ENCODE measurements at places on chromosomes 7 and 10. TPM values are rescaled to one million over a fixed set of nuclear protein-coding genes. Genes with fewer than 3 reads are reported as not detected.

DNA sequence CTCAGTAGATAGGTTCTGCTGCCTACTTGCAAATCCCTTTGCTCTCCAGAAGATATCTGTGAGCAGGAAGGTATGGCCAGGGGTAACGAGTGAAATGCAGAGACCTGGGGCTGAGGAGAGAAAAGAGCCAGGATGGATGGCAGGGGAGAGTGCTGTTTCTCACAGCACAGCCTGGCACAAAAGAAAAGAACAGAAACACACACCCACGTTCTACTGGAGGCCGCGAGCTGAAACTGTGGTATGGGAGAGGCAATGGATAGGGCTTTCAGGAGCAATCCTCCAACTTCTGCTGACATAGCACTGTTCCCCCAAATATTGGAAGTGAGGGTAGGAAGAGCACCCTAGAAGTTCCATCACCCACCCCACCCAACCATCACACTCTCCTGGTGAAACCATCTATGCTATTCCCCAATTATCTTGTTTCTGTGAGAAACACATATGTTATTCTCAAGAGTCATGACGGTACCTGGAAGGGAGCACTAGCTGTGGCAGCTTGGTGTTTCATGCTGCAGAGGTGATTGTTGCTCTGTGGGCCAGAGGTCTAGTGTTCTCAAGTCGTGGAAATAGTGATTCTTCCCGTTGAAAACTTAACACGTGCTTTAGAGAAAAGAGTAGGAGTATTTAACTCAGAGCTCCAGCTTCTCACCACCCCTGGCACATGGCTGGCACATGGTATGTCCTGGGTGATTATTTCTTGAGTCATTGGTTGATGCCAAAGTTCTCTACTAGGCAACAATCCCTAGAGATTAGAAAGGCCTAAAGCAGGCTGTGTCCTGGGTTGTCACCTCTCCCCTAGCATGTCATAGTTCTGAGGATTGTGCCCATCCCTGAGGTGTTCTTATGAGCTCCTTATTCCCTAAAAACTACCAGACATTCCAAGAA is 198.3 kb downstream of the PLXNA4 start:
- no peaks in the 10 kb centered on the region for H3K36me3 ChIP-seq
- H3K27me3 ChIP-seq: no peaks in the 10 kb centered on the region
- no peak overlapping the region for H3K27ac ChIP-seq
- no peak overlapping the region for H3K4me3 ChIP-seq
- peaks cover 11% of the 10 kb centered on the region for H3K4me1 ChIP-seq

- peak; percentile 23 for DNase-seq
- H3K4me1 ChIP-seq: peaks cover 38% of the 10 kb centered on the region
- H3K4me3 ChIP-seq: no peak overlapping the region
- no peak overlapping the region for H3K27ac ChIP-seq
- H3K27me3 ChIP-seq: no peaks in the 10 kb centered on the region
Measured at GRCh38 chr7:46930366-46930765, 651.5 kb downstream of the TNS3 start.

- no peak for DNase-seq
- no peaks in the 10 kb centered on the region for H3K36me3 ChIP-seq
- H3K4me1 ChIP-seq: no peaks in the 10 kb centered on the region
- H3K27me3 ChIP-seq: no peaks in the 10 kb centered on the region
Measured at GRCh38 chr10:5958077-5958476, 19.3 kb downstream of the IL15RA start.

DNA sequence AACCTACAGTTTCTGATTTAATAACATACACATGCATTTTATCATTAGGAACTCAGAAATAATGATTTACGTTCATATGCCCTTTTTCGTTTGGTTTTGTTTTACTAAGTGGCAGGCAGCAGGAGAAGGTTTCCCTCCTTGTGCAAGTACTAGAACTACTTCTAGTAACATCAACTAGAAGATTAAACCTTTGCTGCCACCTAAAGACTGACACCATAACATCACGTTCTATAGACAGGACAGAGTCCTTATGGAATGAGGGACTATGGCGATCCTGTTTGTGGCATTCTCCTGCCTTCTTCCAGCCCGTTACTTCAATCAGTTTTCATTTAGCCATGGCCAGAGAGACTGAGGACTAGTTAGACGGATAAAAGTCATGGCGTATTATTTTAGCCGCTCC is 53.2 kb downstream of the GAD2 start:
- H3K4me3 ChIP-seq: no peak overlapping the region
- no peak overlapping the region for H3K27ac ChIP-seq
- H3K4me1 ChIP-seq: no peaks in the 10 kb centered on the region
- no peaks in the 10 kb centered on the region for H3K36me3 ChIP-seq
- no peak for DNase-seq

DNA sequence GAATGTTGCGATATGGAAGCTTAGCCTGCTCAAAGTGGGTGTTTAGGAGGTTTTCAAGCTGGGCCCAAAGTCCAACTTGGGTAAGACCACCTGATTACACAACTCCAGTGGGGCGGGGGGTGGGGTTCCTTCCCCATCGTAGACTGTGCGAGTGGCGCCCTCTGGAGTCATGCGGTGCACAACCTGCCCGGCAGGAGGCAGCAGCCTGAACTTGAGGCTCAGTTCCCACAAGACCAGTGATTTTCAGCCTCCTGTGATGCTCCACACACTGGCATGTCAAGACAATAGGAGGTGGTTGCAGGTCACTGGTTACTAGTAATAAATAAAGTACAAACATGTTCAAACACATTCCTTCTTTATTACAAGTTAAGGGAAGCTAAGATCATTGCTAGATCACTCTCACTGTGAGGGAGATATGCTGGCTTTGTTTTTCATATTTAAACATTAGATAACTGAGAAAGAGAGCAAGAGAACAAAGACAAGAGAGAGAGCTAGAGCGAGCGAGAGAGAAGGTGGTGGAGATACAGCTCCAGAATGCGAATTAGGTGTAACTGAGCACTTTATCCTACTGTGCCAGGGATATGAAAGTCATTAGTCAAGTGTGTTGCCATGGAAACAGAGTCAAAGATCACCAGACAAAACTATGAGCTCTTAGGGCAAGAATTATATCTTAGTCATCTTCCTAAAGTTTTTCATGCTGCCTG is 97.4 kb upstream of the BMPER start:
- H3K36me3 ChIP-seq: no peaks in the 10 kb centered on the region
- no peaks in the 10 kb centered on the region for H3K27me3 ChIP-seq
- H3K4me1 ChIP-seq: peaks cover 18% of the 10 kb centered on the region
- no peak overlapping the region for H3K4me3 ChIP-seq
- H3K27ac ChIP-seq: no peak overlapping the region

DNA sequence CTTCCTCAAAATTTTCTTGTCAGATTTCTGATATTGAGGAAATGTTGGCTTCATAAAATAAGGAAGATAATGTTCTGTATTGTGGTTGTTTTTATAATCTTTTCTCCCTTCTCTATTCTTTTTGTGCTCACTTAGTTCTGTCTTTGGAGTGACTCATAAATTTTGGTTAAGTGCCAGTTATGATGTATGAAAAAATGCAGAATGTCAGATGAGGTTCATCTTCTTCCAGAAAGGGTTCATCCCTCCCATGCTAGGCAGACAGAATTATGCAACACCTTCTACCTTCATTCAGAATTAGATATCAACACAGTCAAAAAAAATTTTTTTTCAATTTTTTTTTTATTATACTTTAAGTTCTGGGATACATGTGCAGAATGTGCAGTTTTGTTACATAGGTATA is 36.6 kb upstream of the CYP2C19 start:
- no peak for DNase-seq
- H3K4me3 ChIP-seq: no peak overlapping the region

Gene CPA4
- total RNA-seq: not detected

Gene SUN3
- not detected for total RNA-seq
